Thoracic aorta (tissue), 2 donors: ENCODE measurements at places on chromosomes 1 and 21.

DNA sequence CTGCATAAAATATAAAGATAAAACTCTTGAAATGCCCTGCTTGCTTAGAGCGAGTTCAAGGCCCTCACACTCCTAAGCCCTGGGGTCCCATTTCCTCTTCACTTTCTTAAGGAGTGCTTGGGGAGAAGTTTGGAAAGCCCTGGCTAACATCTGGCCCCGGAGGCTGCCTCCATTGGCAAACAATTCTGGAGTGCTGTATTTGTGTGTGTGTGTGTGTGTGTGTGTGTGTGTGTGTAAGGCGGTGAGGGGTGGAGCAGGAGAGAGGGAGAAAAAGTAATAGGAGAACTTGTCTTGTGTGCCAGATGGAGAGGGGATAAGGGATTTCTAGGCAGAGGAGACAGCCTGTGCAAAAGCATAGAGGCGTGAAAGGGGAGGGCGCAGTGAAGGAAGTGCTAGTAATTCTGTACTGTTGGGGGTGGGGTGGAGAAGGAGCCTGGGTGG is 578 bp upstream of the TRIM62 start:
- DNase-seq: no peak

GRCh38 chr1:204294357-204294756 is 65.4 kb downstream of the PLEKHA6 start:
- DNase-seq: no peak

- DNase-seq: no peak
These were observed 24.8 kb downstream of the KDM1A start for GRCh38 chr1:23044035-23044434.

DNA sequence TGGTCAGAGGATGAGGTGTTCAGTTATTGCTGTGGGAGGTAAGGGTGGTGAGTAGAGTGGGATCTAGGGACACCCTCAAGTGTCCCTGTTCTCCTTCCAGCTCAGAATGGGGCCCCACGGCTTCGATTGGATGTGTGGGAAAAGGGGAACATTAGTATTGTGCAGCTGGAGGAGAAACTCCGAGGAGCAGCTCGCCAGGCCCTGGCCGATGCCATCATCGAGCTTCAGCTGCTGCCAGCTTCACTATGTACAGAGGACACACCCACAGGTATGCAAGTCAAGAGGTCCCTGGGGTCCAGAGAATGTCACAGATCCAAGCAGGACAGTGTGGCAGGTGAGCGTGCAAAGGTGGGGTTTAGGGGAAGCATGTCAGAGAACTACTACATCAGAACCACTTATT is 13.9 kb downstream of the HYI start:
- DNase-seq: no peak

GRCh38 chr1:44985747-44986359 is 542 bp downstream of the EIF2B3 start:
- DNase-seq: no peak
